Coronary artery (tissue), 2 donors: ENCODE measurements at places on chromosomes 3 and 15.

DNA sequence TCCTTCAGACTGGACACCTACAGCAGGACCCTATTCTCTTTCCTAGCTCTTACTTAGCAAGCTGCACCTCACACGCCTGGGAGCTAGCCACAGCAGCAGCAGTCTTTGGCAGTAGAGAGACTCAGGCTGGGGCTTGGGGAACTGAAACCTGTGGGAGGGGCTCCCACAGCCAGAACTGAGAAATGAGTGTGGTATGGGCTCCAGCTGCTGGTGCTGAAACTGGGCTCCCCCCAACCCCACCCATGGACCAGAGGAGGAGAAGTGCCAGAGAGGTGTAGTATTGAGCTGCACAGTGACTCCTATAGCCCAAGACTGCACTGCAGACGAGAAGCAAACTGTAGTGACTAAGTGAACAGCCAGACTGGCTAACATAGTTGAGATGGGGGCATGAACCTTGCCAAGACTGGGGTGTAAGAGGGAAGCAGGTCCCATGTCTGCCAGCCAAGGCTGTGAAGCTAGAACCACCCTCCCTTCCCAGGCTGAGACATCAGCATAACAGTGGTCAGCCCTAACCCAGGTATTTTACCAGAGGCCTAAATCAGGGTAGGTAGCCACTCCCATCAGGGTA is 62.5 kb downstream of the MYO5A start:
- no peak for DNase-seq

GRCh38 chr3:187125319-187126031 is 13.8 kb downstream of the RPL39L start:
- DNase-seq, result no peak

DNA sequence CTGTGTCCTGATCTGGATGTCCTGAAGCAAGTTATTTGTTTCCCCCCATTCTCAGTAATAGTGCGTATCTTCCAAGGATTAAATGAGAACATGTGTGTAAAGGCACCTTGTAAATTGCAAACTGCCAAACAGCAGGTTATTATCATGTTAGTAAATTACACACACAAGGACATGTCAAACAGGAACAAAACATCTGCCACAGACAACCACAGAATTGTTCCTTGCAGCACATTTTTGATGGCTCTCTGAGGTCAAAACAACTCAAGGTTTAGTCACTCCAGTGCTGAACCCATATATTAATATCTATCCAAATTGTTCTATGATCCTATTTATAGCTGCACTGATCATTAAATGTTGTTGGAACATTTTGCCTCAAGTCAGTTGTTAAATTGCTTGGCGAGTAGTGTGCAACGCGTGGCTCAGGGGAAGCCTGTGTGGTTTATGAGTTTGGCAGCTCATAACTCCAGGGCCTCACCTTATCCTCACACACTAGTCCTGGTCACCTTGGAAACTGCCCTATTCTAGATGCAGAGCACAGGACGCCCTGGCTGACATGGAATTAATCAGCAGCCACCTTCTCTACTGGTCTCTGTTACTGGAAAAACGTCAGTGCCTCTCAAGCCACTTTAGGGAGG is 46.3 kb upstream of the CDV3 start:
- no peak for DNase-seq

DNA sequence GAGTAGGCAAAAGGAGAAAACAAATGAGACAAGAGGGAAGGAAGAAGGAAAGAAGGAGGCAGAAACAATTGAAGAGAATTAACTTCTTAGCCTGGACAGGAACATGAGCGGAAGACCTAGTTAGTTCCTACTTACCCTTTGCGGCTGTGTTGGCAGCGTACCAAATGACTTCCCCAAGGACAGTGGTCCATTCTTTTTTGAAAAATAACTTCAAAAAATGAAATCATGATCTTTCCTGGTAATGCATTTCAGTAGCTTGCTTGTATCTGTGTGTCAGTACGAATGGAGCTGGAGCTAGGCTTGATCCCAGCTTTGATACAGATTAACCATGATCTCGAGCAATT is 41.5 kb upstream of the CFAP161 start:
- DNase-seq, result no peak

DNA sequence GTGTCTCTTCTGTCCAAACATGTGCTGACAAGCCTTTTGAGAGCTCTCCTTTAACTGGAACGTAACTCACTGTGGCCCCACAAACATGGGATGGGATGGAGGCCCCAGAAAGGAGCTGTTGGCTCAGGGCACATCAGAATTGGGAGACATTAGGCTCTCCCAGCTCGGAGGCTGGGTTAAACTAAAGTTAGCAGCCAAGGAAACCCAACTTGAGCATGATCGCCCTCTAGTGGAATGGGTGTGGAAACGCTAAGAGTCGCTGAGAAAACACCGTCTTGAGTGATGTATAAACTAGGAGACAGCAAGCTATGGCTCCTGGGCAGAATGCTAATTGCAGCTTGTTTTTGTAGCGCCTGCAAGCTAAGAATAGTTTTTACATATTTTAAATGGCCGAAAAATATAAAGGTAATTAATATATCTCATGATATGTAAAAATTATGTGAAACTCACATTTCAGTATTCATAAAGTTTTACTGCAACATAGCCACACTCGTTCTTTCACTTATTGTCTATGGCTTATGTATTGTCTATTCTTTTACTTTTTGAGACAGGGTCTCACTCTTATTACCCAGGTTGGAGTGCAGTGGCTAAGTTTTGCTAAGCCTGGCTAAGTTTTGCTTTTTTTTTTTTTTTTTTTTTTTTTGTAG is 138.8 kb upstream of the HACD2 start:
- DNase-seq, result no peak

DNA sequence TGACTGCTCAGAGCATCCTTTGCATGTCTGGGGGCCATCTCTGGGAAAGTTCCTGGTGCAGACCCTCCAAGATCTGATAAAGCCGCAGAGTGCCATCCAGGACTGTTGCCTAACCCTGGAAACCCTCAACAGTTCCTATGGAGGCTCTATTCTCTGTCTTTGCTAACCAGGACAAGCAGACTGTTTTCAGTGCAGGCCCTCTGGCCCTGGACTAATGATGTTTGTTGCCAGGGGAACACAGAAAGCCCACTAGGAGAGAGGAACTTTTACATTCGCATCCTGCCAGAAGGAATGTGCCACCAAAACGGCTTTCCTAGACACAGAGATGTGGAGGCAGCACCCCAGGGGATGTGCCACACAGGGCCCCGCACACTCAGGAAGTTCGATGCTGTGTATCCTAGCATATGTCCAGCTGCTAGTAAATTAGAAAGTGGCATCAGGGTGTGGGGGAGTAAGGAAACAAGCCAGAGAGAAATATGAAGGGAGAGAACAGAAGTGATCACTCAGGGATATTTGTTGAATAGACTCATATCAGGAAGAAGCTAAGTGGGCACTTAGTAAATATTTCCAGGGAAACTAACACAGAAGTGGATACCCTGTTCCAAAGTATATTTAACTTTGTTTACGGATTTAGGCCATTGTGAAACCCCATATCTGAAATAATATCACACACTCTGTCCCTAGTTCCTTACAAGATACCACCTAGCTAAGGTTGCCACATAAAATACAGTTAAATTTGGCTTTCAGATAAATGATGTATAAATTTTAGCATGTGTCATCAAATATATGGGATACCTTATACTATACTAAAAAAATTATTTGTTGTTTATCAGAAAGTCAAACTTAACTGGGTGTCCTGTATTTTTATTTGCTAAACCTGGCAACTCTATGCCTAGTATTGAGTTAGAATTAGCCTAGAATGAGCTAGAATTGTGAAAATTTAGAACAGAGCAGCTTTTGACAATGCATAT is 29.9 kb upstream of the TMOD3 start:
- no peak for DNase-seq

DNA sequence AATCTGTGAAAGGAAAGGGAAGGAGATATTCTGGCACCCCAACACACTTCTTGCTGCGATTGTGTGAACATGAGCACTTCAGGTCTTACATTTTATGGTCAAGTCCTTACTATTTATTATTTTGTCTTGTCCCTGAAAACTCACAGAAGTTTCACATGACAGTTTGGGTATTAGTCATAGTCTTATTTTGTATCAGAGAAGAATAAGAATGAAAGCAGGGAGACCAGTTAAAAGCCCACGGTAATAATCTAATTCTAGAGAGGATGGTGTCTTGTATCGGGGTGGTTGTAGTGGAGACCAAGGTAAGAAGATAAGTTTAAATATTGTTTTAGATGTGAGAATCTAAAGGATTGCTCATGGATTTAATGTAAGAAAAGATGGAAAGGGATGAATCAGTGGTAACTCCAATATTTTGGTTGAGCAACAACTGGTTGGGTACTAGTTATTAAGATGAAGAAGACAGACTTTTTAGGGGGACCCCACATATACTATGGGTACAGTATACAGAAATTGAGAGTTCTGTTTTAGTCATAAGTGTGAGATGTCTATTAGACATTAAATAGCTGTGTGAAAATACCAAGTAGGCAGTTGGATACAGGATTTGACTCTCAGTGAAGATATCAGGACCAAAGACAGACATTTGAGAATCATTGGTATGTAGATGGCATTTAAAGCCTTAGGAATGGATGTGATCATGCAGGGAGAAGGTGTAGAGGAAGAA is 227.6 kb downstream of the MFSD1 start:
- DNase-seq, result no peak

GRCh38 chr3:45741742-45742460 is 52.7 kb downstream of the SACM1L start:
- no peak for DNase-seq
